ENCODE measurements at places on chromosomes 2 and 18. TPM values are rescaled to one million over a fixed set of nuclear protein-coding genes. Genes with fewer than 3 reads are reported as not detected.

- no peak for DNase-seq
These were observed 21.4 kb downstream of the SALL3 start for GRCh38 chr18:79000997-79001396.

- no peak for DNase-seq
These were observed 442.1 kb upstream of the DCC start for GRCh38 chr18:51897884-51898283.

DNA sequence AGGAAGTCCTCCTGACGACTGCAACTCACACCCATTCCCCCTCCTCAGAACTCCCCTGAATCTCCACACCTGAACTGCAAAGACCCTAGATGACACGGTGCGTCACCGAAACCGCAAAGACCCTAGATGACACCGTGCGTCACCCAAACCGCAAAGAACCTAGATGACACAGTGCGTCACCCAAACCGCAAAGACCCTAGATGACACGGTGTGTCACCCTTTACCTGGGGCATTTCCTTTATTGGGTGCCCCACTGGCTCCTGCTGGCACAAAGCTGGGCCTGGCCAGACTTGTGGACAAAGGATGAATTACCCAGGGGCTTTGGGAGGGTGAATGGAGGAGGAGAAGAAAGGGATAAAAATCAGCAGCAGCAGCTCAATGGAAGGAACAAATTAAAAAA is 123.8 kb downstream of the CELF4 start:
- DNase-seq = no peak

DNA sequence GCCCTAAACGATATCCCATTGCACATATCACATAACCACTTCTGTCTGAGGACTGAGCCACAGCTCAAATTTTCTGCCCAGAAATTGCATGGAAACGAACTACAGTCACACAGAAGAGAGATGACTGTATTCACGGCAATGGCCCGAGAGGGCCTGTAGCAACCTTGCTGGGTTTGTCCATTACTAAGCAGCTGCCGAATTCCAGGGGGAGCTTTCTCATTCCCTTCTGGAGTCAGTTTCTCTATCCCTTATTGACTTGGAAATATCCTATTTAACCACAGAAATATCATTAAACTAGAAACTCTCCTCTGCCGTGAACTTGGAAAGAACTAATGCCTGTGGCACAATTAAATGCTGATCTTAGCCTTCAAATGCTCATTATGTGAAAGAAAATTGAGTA is 183.9 kb downstream of the DNER start:
- no peak for DNase-seq

GRCh38 chr18:72530622-72531021 is 13.5 kb downstream of the CBLN2 start:
- no peak for DNase-seq

DNA sequence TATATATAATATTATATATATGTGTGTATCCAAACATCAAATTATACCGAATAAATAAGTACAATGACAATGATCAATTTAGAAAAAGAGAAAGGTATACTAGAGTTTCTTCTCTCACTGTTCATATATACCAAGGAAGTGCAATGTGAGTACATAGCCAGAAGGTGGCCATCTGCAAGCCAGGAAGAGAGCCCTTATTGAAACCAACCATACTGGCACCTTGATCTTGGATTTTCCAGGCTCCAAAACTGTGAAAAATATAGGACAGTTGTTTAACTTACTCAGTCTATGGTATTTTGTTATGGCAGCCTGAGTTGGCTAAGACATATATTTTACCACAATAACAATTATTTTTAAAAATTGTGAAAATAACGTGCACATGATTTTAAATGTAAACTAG is 1490.2 kb upstream of the SLC39A10 start:
- DNase-seq = no peak

DNA sequence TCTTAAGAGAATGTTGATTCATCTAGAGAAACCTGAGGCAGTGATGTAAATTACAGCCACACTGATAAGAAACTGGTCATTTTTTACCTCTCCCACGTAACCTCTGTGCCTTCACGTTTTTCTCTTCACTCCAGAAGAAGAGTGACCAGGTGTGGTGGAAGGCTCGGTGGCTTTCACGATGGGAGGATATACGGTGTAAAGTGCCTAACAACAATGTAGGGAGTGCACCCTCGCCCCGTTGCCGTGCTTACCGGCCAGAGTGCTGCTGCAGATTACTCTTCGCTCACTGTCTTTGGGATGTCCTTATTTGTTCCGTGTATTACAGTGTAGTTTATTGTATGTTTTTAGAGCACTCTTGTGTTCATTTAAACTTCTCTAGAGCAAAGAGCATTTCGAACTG is 46.5 kb downstream of the NCK2 start:
- no peak for DNase-seq

DNA sequence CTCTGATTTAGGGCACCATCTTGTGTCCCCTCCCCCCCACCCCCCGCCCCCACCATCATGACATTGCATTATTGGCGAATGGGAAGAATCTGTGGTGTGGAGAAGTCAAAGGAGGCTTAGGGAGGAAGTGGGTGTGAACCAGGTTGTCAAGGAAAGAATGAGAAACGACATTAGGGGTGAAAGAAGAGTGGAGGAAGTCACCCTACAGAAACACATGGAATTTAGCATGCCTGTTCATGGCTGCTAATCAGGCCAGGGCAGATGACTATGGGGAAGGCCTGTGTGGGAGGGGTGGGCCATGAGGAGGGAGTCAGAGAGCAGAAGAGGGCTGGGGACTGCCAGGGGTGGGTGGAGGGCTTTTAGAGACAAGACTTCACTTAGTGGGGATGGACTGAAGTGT is 81.6 kb downstream of the AOX1 start:
- DNase-seq = no peak

- DNase-seq = no peak
These were observed 677 bp upstream of the SMAD4 start for GRCh38 chr18:51029378-51029693.

DNA sequence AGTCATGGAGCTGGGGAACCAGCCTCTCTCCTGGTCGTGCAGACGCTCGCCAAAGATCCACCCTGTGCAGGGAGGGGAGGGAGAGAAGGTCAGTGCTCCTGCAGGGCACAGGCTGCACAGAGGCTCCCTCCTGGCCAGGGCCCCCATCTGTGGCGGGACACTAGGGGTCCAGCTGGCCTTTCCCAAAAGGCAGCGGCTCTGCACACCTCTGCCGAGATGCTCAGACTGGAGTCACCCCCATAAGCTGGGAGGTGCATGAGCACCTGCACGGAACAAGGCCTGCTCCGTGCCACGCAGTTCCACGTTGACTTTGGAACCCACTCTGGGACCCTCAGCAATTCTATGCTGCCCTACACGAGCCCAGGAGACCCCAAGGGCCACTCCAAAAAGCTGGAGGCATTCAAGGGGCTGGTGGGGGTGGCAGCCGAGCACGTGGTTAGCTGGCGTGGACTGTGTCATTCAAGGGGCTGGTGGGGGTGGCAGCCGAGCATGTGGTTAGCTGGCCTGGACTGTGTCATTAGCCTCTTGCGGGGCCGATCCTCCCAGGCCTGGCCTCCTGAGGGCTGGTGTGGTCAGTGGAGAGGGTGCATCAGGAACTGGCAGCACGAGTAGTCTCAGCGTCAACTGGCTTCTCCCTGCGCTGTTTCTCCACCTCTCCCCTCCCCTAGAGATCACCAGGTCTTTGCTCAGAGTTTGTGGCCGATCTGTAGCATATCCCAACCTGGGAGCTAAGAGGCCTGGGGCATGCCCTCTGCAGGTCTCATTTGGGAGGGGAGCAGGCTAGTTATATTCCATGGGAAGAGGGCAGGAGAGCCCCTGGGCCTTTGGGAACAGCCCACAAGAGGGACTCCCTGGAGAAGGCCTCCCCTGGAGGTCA is 9.8 kb downstream of the SNORC start:
- no peak for DNase-seq

DNA sequence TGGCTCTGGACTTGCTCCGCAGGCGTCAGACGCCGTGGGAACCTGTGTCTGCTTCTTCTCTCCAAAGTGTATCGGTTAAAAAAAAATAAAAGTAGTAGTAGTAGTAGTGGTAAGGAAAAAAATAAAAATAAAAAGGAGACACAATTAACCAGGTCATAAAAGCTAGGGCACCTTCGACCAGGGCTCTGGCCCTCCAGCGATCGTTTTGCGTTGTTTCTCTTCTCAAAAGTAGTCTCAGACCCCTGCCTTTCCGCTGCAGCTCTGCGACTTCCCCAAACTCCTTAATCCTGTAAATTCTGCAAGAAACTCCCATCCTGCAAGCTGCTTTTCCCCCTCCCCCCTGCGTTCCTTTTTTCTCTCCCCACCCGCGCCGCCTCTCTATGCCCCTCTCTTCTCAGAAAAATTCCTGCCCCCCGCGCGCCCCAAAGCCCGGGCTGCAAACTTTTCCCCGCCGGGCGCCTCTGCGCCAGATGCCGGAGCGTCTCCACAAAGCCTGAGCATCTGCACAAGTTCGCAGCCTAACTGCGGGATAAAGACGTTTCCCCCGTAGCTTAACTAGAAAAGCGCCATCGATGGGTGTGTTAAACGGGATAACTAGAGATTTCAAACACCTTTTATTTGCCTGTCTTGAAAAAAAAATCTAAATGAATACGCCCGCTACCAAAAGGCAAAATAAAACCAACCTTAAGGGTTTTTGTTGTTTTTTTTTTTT is 1.8 kb upstream of the SALL3 start:
- DNase-seq = no peak

DNA sequence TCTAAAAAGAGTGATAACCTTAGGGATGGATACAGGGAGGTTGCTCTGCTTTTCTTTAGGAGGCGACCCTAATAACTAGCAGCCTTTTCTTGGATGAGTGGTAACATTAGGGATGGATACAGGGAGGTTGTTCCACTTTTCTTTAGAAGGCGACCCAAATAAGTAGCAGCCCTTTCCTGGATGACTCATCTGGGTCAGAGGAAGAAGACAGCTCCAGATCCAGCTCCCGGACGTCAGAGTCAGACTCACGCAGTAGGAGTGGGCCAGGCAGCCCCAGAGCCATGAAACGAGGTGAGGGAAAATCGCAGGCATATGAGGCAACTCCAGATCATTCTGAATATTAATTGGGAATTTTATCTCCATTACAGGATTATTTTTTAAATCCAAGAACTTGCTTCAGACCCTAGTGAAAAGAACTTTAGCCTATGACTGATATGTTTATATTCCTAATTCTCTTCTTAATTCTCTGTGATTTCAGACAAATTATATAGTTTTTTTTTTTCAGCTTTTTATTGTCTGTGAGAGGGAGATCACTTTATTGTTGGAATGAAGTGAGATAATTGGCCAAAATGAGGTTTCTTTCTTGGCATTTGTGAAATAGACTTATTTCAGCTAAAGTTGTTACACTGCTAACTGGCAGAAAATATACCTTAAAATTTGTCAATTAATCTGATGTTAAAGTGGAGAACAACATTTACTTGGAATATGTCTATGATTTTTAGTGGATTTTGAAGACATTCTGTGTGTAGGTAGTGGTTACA is 31.2 kb upstream of the C1GALT1C1L start:
- no peak for DNase-seq

GRCh38 chr18:10579079-10579867 is 53.4 kb downstream of the NAPG start:
- DNase-seq = no peak

GRCh38 chr18:29271501-29271900 is 1094.6 kb upstream of the CDH2 start:
- no peak for DNase-seq

DNA sequence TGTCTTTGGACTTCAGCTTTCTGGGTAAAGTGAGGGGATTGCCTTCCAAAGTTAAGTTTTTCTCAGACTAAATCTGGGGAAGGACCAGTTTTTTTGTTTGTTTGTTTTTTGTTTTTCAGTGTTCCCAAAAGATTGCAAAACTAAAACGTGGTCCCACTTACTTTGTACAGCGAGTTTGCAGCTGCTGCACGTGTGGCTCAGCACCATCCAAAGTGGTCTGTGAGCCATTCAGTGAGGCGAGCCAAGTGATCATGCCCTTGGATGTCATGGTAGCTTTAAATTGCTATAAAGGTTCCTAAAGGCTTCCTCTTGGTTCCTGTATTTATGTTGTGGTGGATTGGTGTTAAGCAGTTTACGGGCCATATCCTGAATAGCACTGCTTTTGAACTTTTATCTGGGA is 23.0 kb downstream of the TET3 start:
- no peak for DNase-seq

DNA sequence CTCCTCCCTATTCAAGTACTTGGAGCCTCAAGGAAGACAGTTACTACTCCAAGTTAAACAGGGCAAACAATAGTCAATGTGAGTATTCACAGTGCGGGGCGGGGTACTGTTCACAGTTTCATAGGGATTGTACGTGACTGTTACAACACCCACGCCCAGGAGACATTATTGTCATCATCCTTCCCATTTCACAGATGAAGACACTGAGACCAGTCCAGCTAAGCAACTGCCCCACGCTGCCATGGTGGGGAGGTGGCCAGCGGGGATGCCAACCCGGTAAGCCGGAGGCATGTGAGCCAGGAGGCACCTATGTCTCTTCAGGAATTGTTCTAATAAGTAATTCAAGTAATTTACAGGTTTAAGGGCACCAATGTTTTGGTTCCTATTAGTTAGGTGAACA is 982 bp downstream of the HJURP start:
- DNase-seq = no peak

DNA sequence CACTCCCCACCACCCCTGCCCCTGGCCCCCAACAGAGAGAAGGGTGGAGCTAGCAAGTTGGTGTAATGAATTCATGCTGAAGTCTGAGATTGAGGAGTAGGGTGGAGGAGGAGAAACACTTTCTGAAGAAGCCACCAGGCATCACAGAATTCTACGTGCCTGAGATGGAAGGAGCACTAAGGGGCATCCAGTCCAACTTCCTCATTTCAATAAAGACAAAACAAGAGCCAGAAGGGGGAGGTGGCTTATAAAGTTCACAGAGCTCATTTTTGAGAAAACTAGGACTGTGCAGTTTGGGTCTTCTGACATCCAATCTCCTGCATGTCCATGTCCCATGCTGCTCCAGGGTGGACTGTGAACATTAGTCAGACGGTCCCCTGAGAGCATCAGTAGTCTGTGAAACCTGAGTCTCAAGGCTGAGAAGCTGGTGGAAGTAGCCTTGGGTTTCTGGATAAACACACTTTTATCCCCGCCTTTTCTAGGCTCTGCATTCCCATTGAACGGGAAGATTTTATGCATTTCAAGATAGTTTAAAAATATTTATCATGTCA is 77.7 kb downstream of the TRIM43 start:
- DNase-seq = no peak

GRCh38 chr2:42809819-42810120 is 17.4 kb upstream of the HAAO start:
- DNase-seq = peak; percentile 91

Gene CNTNAP5
- not detected for total RNA-seq

Gene SCYGR7
- not detected for total RNA-seq

Gene EHD3
- total RNA-seq = 1.9 TPM

Gene TUBA4B
- not detected for total RNA-seq

Gene DIS3L2
- 44.0 TPM for total RNA-seq

Gene NT5DC4
- total RNA-seq = not detected

Gene IMPACT
- 7.4 TPM for total RNA-seq

Gene ZRANB3
- 37.9 TPM for total RNA-seq

Gene SP110
- 61.0 TPM for total RNA-seq

Gene RAB6D
- not detected for total RNA-seq

Gene DYNAP
- not detected for total RNA-seq

Gene SH3RF3
- total RNA-seq = 1.0 TPM

Gene TTN
- 9.2 TPM for total RNA-seq

Gene GPR55
- 2.6 TPM for total RNA-seq

Gene PDE1A
- total RNA-seq = not detected

Gene ALPI
- not detected for total RNA-seq
